ENCODE measurements at places on chromosomes 7 and 10.
A peak's percentile ranks its signal among the peaks of the same experiment; 100 is the strongest.

DNA sequence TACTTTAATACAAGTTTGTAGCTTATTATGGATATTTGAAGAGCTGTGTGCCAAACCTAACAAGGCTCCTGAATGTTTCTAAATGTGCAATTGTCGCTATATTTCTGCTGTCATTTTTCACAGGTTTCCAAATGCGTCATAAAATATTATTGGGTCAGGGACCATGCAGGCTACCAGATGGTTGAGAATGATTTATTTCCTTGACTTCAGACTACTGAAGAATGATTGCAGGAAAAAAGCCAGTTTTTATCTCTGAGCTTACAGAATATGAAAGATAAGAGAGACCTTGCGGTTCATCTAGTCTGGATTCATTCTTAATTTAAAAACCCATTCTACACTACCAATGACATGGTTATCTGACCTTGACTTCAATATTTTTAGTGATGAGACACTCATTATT lies 55.2 kb downstream of the TSPAN12 start:
- H3K4me3 ChIP-seq, result no peak overlapping the region
- no peak for DNase-seq
- H3K27ac ChIP-seq, result no peak overlapping the region
- no peaks in the 10 kb centered on the region for H3K27me3 ChIP-seq
- no peaks in the 10 kb centered on the region for H3K4me1 ChIP-seq

DNA sequence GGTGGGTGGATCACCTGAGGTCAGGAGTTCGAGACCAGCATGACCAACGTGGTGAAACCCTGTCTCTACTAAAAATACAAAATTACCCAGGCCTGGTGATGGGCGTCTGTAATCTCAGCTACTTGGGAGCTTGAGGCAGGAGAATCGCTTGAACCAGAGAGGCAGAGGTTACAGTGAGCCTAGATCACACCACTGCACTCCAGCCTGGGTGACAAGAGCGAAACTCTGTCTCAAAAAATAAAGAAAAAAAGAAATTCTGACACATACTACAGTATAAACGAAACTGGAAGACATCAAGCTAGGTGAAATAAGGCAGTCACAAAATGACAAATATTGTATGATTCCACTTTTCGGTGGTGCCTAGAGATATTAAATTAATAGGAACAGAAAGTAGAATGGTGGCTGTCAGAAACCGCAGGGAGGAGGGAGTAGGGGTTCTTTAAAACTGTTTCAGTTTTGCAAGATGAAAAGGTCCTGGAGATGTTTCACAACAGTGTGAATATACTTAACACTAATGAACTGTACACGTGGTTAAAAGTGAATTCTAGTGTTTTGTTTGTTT lies 23.2 kb downstream of the PILRA start:
- H3K27me3 ChIP-seq, result no peaks in the 10 kb centered on the region
- H3K36me3 ChIP-seq, result no peaks in the 10 kb centered on the region
- peak; percentile 86 for DNase-seq
- H3K4me3 ChIP-seq, result no peak overlapping the region

GRCh38 chr10:124743191-124744101 lies 732 bp downstream of the FAM53B start:
- H3K4me1 ChIP-seq, result peaks cover 53% of the 10 kb centered on the region
- H3K4me3 ChIP-seq, result peak overlapping the region; percentile 72
- H3K27me3 ChIP-seq, result no peaks in the 10 kb centered on the region

GRCh38 chr10:17742918-17743317 lies 9.1 kb upstream of the TMEM236 start:
- DNase-seq, result peak; percentile 64
- no peaks in the 10 kb centered on the region for H3K4me1 ChIP-seq
- H3K4me3 ChIP-seq, result no peak overlapping the region
- H3K27me3 ChIP-seq, result no peaks in the 10 kb centered on the region
- H3K36me3 ChIP-seq, result no peaks in the 10 kb centered on the region
- H3K27ac ChIP-seq, result no peak overlapping the region

DNA sequence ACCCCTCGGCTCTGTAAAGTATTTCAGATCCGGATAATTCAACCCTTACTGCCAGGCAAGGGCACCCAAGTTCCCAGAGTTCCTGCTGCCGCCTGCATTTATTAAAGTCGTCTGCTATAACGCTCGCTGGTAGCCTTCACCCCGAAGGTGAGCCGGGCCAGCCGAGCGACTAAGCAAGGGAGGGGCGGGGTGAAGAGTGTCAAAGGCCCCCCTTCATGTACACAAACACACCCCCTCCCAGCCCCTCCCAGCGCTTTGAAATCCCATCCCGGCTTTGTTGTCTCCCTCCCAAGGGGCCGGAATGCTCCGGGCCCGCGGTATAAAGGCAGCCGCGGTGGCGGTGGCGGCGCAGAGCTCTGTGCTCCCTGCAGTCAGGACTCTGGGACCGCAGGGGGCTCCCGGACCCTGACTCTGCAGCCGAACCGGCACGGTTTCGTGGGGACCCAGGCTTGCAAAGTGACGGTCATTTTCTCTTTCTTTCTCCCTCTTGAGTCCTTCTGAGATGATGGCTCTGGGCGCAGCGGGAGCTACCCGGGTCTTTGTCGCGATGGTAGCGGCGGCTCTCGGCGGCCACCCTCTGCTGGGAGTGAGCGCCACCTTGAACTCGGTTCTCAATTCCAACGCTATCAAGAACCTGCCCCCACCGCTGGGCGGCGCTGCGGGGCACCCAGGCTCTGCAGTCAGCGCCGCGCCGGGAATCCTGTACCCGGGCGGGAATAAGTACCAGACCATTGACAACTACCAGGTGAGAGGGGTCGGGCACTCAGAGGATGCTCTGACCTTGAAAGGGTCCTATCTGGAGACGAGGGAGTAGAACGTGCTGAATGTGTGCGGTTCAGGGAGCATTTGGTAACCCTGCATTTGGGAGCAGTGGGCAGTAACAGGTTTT lies at the start of gene DKK1:
Gene DKK1, plus strand, starts transcription at position 349 of the 889 bp plus-strand sequence. Its CDS starts 154 bp downstream, at position 503.
- H3K4me1 ChIP-seq, result peaks cover 21% of the 10 kb centered on the region
- H3K4me3 ChIP-seq, result peak within 1 kb of the TSS; percentile 19
- no peak within 1 kb of the TSS for H3K27ac ChIP-seq

GRCh38 chr7:151891753-151892152 lies 14.8 kb upstream of the PRKAG2 start:
- H3K36me3 ChIP-seq, result no peaks in the 10 kb centered on the region
- H3K27me3 ChIP-seq, result peaks cover 2% of the 10 kb centered on the region
- no peak for DNase-seq
- H3K27ac ChIP-seq, result no peak overlapping the region

DNA sequence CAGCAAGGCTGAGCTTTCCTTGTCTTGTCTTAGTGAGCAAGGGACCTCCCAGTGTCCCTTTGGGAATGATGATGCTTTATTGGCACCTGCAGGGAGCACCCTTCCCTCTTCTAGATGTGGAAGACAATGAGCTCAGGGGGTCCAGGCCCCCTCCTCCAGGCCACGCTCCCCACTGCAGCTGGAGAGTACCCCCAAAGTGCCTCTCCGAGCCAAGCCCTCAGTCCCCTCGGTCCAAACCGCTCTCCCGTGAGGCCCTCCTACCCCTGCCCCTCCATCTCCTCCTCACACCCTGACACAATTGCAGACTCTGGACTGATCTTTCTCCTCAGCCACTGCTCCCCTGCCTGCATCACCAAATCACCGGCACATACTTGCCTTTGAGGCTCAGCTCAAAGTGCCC lies 16.7 kb downstream of the RBP3 start:
- H3K36me3 ChIP-seq, result no peaks in the 10 kb centered on the region
- no peak overlapping the region for H3K4me3 ChIP-seq
- no peaks in the 10 kb centered on the region for H3K4me1 ChIP-seq
- no peak for DNase-seq
- no peaks in the 10 kb centered on the region for H3K27me3 ChIP-seq

DNA sequence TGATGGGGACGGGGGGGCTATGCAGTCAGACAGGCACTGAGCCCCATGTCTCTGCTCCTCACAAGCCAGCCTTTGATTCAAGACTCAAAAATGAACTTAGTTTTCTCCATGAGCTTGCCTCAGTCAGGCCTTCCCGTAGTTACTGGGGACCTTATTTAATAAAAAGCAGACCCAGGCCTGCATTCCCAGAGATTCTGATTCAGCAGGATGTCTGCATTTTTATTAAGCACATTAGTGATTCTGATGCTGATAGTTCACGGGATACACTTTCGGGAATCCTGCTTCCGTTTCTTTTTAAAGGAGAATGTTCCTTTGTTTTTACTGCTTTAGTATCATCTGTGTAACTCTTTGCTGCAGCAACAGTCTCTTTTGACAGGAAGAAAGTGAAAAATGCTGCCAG lies 28.3 kb upstream of the PLPP4 start:
- no peaks in the 10 kb centered on the region for H3K36me3 ChIP-seq
- H3K4me3 ChIP-seq, result no peak overlapping the region
- DNase-seq, result no peak
- H3K4me1 ChIP-seq, result no peaks in the 10 kb centered on the region
- no peaks in the 10 kb centered on the region for H3K27me3 ChIP-seq
- H3K27ac ChIP-seq, result no peak overlapping the region

GRCh38 chr7:102220960-102221800 lies 65.5 kb upstream of the SH2B2 start:
- H3K36me3 ChIP-seq, result no peaks in the 10 kb centered on the region
- H3K27me3 ChIP-seq, result no peaks in the 10 kb centered on the region
- no peak for DNase-seq
- H3K27ac ChIP-seq, result no peak overlapping the region
- no peak overlapping the region for H3K4me3 ChIP-seq
- no peaks in the 10 kb centered on the region for H3K4me1 ChIP-seq

GRCh38 chr7:92613720-92614119 lies 23.5 kb upstream of the FAM133B start:
- H3K4me1 ChIP-seq, result no peaks in the 10 kb centered on the region
- H3K4me3 ChIP-seq, result no peak overlapping the region
- DNase-seq, result no peak
- H3K27ac ChIP-seq, result no peak overlapping the region
- H3K36me3 ChIP-seq, result peaks cover 11% of the 10 kb centered on the region
- H3K27me3 ChIP-seq, result no peaks in the 10 kb centered on the region

GRCh38 chr7:51022821-51023220 lies 240.1 kb upstream of the GRB10 start:
- no peaks in the 10 kb centered on the region for H3K36me3 ChIP-seq
- no peak for DNase-seq
- H3K27me3 ChIP-seq, result no peaks in the 10 kb centered on the region

DNA sequence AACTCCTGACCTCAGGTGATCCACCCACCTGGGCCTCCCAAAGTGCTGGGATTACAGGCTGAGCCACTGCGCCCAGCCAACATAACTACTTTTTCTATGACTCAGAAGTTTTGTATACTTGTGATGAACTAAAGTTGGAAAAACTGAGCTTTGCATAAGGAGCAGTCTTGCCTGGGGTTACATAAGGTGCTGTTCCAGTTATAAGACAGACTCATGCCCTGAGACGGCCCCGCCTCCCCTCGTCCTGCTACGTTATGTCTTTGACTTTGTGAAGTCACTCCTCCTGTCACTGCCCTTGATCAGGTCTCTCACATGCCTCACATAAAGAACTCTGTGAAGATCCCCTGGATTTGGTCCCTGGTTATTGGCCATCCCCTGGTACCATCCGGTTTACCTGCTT lies 40.4 kb upstream of the OPN4 start:
- no peaks in the 10 kb centered on the region for H3K4me1 ChIP-seq
- H3K36me3 ChIP-seq, result no peaks in the 10 kb centered on the region
- no peak overlapping the region for H3K27ac ChIP-seq
- peaks cover under 1% of the 10 kb centered on the region for H3K27me3 ChIP-seq
- H3K4me3 ChIP-seq, result no peak overlapping the region
- DNase-seq, result no peak

- H3K27me3 ChIP-seq, result no peaks in the 10 kb centered on the region
- peaks cover 4% of the 10 kb centered on the region for H3K4me1 ChIP-seq
- DNase-seq, result no peak
- no peak overlapping the region for H3K4me3 ChIP-seq
- H3K27ac ChIP-seq, result no peak overlapping the region
Measured at GRCh38 chr7:86980223-86980622, 79.2 kb downstream of the ELAPOR2 start.

DNA sequence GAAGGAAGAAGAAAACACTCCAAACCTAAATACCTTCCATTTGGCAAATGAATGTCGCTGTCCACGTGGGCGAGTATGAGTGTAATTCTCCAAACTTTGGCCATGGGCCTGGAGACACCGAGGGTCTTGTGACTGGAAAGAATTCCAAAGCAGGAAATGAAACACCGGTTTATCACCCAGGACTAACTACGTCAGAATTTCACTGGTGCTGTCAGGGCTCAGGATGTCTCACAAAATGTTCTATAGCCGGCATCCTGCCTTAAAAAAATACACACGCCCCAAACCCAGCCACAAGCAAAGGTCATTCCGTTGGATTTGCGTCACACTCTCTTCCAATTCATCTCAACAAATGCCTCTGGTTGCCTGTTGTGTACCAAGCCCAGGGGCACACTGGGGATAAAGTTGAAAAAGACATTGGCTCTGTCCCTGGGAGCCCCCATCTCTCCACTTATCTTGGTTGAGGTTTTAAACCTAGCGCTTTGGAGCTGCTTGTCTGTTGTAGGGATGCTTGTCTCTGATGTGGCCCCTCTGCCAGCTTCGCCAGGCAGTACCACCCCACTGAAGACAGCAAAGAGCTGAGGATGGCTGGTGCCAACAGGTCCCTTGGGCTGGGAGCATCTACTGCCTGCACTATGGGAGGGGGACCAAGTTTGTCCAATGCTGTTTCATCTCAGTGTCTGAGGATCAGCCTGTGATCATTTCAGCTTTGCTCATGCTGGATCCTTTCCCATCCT lies 31.2 kb downstream of the GSTO2 start:
- H3K4me1 ChIP-seq, result no peaks in the 10 kb centered on the region
- no peaks in the 10 kb centered on the region for H3K36me3 ChIP-seq
- H3K27ac ChIP-seq, result no peak overlapping the region
- DNase-seq, result no peak
- H3K27me3 ChIP-seq, result peaks cover 17% of the 10 kb centered on the region
- no peak overlapping the region for H3K4me3 ChIP-seq

DNA sequence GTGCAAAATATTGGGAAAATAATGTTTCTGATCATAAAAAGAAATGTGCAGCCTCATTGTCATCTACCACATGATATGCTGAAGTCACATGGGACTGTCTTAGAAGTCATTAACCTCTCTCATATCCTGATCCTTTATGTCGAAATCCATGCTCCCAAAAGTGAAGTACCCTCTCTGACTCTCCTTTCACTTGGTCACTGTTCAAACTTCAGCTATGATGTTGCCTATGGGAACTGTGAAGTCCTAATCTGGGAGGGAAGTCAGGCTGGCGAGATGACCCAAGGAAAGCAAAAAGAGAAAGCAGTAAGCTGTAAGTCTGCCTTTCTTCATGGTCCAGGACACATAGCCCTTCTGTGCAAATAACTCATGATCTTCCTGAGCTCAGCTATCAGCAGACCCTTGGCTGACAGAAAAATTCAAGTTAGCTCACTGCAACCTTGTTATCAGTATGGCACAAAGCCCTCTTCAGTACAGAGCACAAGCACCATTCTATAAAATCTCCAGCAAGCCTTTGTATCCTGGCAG lies 29.5 kb downstream of the WASL start:
- H3K27ac ChIP-seq, result no peak overlapping the region
- H3K4me1 ChIP-seq, result peaks cover 11% of the 10 kb centered on the region
- H3K4me3 ChIP-seq, result no peak overlapping the region
- H3K27me3 ChIP-seq, result no peaks in the 10 kb centered on the region

GRCh38 chr10:14365266-14365665 lies 34.5 kb upstream of the FRMD4A start:
- DNase-seq, result no peak
- peaks cover 4% of the 10 kb centered on the region for H3K27me3 ChIP-seq
- H3K36me3 ChIP-seq, result no peaks in the 10 kb centered on the region
- H3K4me3 ChIP-seq, result no peak overlapping the region
- H3K4me1 ChIP-seq, result no peaks in the 10 kb centered on the region
- H3K27ac ChIP-seq, result no peak overlapping the region
